ENCODE measurements at places on chromosomes 7 and 10.

DNA sequence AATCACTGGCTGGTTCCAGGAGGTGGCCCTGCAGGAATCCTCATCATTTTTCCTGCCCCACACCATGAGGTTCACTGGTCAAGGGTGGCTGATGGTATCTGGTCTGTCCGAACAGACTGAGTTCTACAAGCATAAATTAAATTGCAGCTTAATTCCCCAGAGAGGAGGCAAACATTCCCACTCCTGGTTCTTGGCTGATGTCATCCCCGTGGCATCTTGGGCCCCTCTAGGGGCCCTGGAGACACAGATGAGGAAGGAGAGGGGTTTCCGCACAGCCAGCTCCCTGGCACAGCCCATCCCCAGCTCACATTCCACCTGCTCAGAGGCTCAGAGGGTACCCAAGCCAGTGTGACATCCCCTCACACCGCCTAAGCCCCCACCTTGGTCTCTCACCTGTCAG lies 5.3 kb upstream of the KLRG2 start:
- DNase-seq = no peak

- no peak for DNase-seq
Observed at GRCh38 chr10:131978366-131978765, 3.4 kb downstream of the BNIP3 start.

GRCh38 chr7:43083106-43083505 lies 29.3 kb upstream of the HECW1 start:
- DNase-seq = no peak

DNA sequence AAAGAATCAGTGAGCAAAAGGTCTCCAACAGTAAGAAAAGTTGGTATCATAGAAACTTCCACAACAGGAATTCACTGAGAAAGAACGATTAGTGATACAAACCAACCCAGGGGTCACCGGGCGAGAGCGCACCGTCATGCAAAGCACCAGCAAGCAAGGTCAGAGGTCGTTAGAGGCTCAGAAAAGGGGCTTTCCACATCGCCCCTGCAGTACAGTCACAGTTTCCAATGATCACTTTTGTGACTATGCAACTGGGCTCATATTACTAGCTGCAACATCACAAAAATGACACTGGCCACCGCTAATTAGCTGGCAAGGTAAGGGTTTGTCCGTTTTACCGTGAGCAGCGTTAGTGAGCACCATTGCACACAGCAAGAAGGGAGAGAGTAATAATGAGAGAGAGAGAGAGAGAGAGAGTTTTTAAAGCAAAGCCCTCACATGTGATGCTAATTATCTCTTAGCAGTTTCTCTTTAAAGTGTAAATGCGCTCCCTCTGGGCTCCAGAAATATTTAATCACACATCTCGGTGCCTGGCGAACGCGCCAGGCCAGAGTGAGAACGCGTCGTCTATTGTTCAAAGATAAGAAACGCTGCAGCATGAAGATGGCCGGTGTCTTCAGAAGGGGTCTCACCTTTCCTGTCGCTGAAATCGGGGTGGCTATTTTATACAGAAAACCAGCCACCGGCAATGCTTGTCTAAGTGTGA lies 237.5 kb downstream of the DNAJB6 start:
- DNase-seq = no peak

- no peak for DNase-seq
Observed at GRCh38 chr7:135755351-135755753, 6.7 kb upstream of the FAM180A start.

- DNase-seq = no peak
Observed at GRCh38 chr10:130545122-130545521, 408.9 kb downstream of the GLRX3 start.

DNA sequence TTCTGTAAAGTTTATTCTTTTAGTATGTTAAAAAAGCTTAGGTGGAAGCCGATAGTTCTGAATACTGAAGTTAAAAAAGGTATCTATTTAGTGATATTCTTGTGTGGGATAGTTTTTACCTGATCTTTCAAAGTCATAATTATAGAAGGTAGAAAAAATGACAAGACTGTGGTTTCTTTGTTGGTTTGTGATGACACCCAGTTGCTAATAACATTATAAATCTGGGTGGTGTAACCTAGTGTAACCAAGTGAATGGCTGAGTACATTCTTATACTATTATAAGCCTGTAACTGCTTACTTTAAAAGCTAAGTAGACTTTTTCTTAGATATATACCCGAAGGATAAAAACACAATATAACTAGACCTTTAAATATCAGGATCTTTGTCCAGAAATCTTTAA lies 2.3 kb downstream of the CDK13 start:
- DNase-seq = no peak
